NCI-H2171 (cell line): ENCODE measurements at places on chromosomes 2 and 18.

GRCh38 chr2:18829251-18829902 is 240.0 kb upstream of the NT5C1B start:
- DNase-seq = no peak

DNA sequence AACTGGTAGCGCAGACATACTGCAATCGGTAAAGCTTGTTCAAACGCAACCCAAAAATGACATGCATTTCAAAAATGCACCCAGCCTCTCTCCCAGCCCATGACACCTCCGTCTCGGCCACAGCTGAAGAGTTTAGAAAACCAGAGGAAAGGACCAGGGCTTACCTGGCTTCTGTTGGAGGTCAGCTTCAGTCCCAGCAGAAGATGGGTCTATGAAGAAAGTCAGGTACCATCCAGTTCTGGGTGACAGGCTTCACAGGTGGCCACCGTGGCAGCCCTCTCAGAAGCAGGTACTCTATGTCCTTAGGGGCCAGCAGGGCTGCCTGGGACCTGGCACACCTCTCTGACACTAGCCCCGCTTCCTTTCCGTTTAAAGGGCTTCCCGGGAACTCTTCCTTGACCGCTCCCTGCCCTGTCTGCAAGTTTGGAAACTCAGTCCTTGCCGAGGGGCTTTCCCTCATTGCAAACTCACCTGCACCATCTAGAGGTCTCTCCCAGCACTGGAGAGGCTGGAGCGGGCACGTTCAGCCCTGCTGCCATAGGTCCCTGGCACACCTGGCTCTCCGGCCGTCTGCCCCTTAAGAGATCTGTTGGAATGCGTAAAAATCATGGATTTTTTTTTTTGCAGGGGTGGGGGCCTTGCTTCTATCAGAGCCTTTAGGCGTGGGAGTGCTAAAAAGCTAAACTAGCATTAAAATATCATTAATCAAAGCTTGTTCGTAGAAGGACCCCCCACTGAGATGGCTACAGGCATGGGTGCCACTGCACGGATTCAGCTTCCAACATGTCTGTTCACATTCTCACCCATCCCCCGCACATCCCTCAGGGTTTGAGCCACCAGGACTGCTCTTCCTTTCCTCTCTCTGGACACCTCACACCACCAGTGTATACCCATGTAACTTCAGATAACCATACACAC is at the start of gene EDAR:
Gene EDAR (minus strand): TSS at position 425 of the 918 bp plus-strand sequence. CDS start 58,206 bp downstream, outside the sequence.
- DNase-seq = peak; percentile 13

DNA sequence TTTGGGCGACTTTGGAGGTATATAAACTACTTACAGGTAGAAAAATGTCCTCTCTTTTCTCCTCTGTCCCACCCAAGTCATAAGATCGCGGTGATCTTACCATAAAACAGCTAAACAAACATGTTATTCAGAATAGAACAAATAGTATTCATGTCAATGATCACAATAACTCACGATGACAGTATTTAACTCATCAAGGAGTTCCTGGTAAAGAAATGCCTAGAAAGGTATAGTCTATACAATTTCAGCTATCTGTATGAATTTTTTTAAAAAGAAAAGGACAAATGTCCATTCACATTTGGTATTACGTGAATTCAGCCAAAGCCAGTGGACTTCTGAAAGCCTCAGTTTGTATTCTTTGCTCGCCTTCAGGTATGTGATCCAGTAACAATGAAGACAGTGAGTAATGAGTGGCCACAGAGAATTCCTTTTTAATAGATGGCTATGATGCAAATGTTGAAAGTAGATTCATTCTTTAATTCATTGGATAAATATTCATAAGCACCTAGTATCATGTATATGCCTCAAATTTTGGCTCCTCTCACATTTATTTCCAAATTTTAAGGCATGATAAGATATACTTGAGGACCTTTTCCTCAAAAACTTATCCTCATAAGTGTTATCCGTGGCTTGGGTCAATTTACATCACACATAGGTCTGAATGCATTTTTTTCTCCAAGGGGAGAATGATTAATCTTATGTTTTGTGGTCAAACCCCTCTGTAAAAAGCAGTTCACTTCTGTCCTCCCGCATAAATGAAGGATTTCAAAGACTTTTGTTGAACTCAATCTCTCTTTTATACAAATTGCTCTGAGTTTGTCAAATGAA is 20.3 kb downstream of the ABCB11 start:
- DNase-seq = no peak

- no peak for DNase-seq
These were observed 867 bp downstream of the RBBP8 start for GRCh38 chr18:22933966-22934423.

- no peak for DNase-seq
These were observed 22.8 kb upstream of the EXOC6B start for GRCh38 chr2:72848436-72849137.

DNA sequence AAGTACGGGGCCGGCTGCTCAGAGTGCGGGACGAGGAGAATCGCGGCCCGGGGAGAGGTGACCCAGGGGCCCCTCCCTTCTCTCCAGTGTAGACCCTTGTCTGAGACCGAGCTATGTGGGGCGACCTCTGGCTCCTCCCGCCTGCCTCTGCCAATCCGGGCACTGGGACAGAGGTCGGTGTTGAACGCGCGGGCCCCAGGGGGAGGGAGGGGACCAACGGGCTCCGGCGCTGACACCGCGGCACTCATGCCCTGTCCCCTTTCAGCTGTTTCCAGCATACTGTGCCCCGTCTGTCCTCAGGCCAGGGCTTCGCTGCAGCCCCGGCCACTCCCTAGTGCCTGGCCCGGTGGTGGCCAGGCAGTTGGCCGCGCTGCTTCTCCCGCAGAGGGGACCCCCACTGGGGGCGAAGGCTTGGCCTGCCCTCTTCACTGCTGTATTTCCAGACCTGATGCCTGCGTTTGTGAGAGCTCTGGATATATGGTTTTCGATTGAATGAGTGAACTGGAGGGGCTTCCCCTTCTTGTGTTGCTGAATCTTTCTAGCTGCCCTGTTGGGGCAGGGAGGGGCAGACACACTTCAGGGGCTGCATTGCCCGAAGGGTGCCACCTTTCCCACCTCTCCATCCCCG is 809 bp downstream of the DBI start:
- peak; percentile 14 for DNase-seq

- DNase-seq = no peak
These were observed 13.7 kb downstream of the HYCC2 start for GRCh38 chr2:201057715-201058248.

DNA sequence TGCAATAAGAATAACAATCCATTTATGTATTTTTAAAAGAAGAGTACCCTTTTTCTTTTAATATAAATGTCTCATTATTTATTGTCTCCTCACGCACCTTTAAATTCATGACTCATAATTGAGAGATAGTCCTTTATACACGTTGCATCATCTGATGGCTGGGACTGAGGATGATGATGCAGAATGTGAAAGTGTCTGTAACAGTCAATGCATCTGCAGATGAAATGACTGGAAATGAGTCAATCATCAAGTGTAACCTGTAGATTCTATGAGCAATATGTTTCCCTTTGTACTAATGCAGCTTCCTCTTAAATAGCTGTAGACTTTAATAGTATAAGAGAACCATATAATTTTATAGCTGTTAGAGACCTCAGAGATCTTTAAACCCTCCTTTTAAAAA is 26.1 kb upstream of the SYT4 start:
- DNase-seq = no peak

DNA sequence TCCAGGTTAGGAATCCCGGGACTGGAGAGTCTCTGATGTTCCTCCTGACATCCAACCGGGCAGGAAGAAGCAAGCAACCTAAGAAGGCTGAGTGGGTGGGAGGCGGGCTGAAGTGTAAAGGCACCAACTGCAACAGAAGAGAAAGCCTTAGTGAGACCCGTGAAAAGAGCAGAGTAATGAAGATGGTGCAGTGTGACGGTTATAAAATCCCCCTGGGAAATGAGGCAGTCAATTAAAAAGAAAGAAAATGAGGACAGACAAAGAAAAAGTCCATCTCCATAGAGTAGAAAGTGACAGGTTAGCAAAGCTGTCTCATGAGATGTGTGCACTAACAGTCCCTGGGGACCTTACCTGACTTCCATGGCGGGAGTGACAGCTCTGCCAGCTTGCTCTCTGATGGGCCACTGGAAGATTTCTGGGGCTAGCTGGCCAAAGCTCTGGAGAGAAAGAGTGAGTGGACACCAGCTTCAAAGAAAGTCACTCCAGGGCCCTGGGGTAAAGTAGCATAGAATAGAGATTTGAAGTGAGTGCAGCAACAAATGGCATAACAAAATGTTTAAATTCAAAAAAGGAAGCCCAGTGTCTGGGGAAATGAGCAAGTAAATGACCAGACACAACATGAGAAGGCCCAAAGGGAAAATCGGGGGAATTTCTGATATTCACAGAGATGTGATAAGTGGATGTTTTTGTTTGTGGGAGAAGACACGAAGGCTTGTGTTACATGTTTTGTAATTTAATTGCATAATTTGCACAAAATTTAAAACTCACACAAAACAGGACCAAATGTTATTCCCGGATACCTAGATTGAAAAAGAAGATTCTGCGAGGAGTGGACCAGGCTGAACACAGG is 44.1 kb upstream of the IGFBP2 start:
- no peak for DNase-seq

DNA sequence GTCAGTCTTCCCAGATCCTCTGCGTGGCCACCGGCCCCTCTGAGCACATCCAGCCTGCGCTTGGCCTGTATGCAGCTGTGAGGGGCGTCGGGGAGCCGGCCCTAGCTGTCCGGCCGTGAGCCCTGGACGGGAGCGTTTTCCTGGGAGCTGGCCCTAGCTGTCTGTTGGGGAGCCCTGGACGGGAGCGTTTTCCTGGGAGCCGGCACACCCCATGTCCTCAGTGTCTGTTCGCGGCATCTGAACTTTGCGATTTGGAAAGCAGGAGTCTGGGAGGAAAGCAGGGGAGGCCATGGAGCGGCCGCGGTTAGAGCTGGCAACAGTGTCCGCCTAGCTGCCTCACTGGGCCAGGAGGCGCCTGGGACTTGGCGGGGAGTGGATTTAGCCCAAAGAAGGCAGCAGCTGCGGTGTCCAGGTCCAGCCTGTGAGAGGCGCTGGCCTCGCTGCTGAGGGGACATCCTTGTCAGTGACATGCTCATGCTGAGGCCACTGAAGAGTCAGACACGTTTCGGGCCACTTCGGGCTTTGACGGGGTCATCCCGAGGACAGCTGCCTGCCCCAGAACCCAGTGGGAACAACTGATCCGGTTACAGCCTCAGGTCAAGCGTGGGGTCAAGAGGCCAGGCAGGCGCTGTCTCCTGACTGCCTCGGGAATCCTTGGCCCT is 75.8 kb downstream of the KCNG2 start:
- DNase-seq = no peak

DNA sequence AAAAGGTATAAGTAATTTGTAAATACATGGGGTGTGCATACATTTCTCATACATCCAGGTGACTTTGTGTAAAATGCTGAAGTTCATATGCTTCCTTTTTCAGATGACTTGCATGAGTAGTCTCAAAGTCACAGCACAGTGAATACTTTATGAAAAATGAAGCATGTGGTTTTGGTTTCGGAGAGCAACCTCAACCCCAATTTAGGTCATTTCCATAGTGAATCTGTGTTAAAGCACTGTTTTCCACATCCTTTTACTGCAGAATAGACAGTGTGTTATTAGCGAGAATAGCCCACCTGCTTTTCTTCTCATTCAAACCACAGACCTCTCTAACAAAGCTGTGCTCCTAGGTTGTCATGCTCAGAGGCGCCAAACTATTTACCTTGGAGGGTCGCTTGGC is 204.4 kb upstream of the RASGRP3 start:
- DNase-seq = no peak

DNA sequence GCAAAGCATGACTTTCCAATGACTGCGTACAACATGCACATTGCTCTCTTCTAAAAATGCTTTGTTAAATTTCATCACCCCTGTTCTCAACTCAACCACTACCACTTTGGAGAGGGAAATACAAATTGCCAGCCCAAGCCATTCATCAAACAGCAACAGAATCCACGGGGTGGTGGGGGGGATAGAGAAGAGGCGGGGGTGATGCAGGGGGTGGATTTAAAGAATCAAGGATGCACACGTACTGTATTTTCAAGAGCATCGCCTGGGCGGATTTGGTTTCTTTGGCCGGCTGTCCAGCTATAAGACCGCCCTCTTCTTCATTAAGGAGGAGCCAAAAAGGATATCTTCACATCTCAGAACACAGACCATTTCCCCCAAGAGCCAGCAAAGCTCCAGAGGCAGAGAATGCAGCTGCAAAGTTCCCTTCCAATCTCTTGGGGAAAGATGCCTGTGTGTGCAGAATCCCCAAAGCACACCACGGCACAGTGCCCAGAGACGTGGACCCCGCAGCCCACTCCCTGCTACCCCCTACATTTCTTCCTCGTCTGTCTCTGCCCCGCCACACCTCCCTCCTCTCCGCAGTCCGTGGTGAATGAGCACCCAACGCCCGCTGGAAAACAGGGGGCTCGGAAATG is 977 bp downstream of the SLC8A1 start:
- no peak for DNase-seq

DNA sequence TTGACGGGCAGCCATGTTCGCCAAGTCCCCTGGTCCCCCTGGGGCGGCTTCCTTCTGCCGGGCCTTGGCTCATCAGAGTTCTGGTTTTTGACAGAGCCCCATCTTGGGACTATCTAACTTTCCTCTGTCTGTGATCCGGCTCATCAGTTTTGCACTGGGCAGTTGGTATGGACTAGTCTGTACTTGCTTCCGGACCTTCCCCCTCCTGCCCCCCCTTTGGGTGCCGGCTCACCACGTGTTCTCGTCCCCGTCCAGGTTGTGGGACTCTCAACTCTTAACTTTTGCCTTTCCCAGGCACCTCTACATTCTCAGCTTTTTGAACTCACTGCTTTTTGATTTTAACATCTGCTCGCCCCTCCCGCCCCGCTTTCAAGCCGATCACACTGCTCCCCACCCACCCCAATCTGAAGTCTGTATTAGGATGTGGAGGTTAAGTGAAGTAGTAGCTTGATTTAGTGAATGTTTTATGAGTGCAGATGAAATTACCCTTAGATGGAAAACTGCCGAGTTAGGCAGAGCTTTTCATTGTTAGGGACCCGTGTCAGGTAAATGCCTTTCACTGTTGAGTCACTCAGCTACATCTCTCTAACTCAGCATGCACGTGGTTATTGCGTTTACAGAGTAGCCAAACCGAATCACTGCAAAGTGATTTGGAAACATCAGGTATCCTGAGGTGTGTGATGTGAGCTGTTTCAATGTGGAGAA is 874 bp downstream of the WDR43 start:
- DNase-seq = peak; percentile 34

DNA sequence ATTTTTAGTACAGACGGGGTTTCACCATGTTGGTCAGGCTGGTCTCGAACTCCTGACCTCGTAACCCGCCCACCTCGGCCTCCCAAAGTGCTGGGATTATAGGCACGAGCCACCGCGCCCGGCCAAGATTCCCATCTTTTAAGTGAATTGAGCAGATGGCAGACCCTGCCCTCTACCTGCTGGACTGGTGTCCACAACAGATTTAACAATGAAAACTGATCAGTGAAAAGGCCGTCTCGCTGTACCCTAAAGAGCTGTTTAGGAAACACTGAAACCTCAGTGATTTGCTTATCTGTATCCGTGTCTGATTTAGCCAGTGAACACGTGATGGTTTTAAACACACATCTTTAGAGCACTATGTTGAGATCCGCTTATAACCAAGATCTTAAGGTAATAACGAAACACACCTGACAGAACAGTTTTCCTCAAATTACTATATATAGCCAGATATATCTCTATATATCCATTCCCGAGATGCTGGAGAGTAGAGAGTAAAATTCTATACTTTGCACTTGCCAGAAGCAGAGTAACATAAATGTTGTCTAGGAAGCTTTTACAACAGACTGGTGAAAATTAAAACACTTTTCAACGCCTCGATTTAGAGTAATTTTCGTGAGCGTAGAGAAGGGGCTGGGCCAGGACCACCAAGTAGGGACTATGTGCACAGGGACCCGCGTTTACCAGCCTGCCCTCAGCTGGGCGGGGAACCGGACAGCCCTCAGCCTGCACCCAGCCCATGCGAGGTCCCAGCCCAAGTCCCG is 594 bp downstream of the FAM161A start:
- peak; percentile 45 for DNase-seq
